ENCODE measurements at places on chromosomes 11 and 22.

DNA sequence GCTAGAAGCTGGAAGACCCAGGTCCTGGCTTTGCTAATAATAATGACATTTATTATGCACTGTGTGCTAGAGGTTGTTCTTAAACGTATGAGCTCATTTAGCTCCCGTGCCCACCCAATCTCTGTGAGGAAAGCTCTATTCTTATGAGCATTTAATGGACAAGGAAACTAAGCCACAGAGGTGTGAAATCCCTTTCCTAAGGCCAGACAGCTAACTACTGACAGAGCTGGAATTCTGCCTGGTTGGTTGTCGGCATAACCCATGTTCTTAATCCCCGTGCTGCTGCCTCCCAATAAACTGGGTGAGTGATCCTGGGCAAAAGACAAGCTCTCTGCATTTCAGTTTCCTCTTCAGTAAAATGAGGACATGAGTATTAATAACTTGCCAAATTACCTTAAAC lies 49.4 kb downstream of the SNX19 start:
- no peak for DNase-seq

DNA sequence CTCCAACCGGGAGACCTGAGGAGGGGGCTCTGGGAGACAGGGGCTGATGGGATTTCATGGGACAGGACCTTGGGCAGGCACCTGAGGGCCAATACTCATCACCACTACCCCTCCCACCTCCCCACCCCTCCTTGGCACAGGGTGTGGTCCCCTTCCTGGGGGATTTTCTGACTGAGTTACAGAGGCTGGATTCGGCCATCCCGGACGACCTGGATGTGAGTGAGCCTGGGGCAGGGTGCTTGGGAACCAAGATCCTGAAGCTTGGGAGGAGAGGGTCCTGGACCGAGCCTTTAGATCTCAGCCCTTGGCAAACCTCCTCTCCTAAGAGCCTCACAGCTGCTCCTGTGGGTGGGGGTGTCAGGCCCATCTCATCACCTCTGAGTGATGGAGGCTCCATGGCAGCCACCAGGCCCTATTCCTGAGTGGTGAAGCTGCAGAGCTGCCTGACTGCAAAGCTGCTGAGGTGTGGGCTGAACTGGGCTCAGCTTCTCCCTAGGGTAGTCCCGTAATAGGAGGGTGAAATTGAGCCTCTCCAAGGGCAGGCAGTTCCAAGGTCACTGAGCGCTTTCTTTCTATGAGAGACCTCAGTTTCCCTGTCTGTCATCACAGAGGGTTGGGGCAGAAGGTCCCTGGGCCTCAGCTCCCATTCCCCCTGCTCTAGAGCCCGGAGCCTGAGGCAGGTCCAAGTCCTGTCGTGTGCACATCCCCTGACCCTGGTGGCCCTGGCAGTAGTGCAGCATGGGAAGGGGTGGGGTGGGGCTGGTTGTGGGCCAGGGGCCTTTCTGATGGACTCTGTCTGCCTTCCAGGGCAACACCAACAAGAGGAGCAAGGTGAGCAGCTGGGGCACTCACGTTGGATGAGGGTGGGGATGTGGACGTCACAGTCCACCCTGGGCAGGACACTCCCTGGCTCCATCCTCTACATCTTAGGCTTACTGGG lies 6.5 kb downstream of the RGL4 start:
- DNase-seq = no peak

DNA sequence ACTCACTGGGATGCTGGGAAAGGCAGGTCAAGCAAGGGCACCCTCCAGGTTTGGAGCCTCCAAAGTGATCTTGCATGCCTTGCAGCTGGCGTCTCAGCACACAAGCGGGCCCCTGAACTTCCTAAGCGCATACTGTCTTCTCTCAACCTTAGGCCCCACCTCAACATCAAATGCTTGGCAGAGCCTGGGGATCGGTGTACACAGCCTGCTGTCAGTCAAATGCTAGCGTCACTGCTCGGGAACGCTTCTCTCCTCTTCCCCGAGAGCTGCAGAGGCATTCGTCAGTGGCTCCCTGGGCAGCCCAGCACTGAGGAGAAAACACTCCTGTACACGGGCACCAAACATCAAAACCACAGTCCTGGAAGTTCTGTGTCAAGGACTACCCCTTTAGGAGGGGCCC lies 124.9 kb downstream of the C11orf58 start:
- no peak for DNase-seq

- no peak for DNase-seq
Observed at GRCh38 chr11:70548976-70549375, 150.6 kb downstream of the CTTN start.

- no peak for DNase-seq
Observed at GRCh38 chr11:97622795-97623194, 1233.0 kb downstream of the JRKL start.

DNA sequence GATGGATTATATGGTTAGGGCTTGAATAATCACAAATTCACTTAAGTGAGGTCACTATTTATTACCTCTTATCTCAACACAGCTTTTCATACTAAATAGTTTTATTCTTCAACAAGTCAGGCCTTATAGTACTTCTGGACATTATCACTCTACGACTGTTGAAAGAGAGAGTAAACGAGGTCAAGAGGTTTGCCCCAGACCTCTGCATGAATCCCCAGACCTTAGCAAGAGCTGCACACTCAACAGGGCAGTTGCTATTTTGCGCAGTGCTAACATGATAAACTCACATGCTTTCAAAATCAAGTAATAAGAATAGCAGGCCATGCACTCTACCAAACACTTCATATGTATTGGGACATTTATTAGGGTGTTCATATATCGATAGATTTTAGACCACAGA lies 60.5 kb downstream of the DDI1 start:
- no peak for DNase-seq

GRCh38 chr22:44701824-44702478 lies at the start of gene PRR5:
Gene PRR5, plus strand, starts transcription at chr22:44702204. Its CDS starts 271 bp downstream, at chr22:44702475.
- DNase-seq = no peak

GRCh38 chr22:27154717-27155116 lies 497.3 kb downstream of the MIAT start:
- no peak for DNase-seq

DNA sequence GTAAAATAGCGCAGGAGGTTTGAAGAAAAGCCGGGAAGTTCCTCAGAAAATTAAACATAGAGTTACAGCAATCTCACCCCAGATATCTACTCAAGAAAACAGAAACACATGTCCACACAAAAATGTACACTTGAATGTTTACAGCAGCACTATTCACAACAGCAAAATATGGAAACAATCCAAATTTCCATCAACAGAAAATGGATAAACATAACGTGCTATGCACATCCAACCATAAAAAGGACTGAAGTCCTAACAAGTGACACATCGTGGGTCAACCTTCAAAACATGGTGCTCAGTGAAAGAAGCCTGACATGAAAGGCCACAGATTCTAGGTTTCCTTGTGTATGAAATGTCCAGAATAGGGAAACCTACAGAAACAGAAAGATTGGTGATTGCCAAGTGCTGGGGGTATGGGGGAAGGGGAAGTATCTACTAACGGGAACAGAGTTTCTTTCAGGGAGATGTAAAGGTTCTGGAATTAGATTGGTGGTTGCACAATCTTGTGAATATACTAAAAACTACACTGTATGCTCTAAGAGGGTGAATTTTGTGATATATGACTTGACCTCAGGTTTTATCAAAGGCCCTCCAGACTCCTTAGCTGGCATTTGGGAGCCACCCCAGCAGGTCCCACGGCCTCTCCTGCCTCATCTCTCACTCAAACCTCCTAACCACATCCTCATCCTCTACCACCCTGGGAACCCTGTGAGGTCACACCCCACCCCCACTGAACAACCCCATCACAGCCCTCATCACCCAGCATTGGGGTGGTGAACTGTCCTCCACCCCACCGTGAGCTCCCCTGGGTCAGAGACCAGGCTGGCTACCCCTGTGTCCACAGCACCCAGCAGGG lies 69.2 kb upstream of the PRR5 start:
- no peak for DNase-seq

- no peak for DNase-seq
Observed at GRCh38 chr11:80362563-80363340, 921.9 kb upstream of the TENM4 start.

GRCh38 chr11:119615882-119616196 lies 113.2 kb downstream of the NECTIN1 start:
- no peak for DNase-seq

DNA sequence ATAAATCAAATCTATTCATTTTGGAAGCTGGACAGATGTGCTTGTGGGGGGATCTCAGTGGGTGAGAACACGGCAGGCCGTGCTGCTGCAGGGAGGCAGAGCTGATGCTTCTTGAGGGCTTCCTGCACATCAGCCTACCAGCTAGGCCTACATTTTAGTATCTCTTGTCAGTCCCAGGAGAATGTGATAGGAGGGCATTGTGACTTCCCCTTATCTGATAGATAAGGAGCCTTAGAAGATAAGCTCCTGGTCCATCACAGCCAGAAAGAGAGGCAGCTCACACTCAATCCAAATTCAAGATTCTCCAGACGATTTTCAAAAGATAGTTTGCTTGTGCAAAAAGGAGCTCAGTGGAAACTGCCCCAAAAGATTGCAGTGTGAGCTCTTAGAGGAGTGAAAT lies 89.0 kb downstream of the SHANK2 start:
- DNase-seq = no peak

DNA sequence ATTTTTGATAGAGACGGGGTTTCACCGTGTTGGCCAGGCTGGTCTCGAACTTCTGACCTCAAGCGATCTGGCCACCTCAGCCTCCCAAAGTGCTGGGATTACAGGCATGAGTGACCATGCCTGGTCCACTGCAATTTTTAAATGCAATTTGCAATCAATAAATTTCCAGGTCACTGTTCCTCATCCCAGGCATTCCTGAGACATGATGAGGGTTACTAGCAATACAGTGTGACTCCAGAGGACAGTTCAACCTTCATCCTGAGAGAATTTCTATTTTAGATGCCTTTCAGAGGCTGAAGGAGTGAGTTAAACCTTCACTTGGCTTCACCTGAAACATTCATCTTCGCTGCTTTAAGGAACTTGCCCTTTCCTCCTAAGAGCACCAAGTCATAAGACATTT lies 9.7 kb upstream of the UBASH3B start:
- DNase-seq = no peak

- DNase-seq = no peak
Observed at GRCh38 chr11:117790279-117790678, 6.7 kb downstream of the DSCAML1 start.

- DNase-seq = no peak
Observed at GRCh38 chr11:1970956-1971355, 23.8 kb downstream of the MRPL23 start.

DNA sequence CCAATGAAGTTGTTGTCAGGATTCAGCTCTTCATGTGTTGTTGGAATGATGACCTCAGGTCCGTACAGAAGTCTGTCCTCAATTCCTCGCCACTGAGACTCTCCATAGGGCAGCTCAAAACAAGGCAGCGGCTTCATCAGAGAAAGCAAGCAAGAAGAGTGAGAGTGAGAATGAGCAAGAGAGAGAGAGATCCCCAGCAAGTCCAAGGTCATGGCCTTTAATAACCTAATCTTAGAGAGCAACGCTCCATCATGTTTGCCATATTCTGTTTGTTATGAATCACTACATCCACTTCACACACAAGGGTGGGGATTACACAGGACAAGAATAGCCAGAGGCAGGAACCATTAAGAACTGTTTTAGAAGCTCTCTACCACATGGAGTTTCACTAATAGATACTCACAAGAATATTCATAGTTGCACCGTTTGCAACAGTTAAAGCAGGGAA lies 23.3 kb upstream of the MMP7 start:
- DNase-seq = no peak

GRCh38 chr11:34381775-34382174 lies 24.0 kb upstream of the ABTB2 start:
- DNase-seq = no peak

DNA sequence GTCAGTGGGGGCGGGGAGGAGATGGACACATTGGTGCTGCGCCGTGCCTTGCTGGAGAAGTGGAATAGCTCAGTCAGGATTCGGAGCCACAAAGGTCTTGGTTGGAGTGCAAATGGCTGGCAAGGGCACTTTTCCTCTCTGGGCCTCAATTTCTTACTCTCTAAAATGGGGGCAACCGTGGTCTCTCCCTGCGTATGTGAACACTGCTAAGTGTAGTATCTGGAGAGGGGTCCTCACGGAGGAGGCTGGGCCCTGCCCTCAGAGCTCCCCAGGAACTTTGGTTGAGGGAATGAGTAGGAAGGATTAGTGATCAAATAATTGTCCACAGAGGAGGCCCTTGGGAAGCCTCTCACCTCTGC lies 521 bp downstream of the P2RY6 start:
- no peak for DNase-seq

- no peak for DNase-seq
Observed at GRCh38 chr11:126123686-126124085, 61.0 kb upstream of the CDON start.

DNA sequence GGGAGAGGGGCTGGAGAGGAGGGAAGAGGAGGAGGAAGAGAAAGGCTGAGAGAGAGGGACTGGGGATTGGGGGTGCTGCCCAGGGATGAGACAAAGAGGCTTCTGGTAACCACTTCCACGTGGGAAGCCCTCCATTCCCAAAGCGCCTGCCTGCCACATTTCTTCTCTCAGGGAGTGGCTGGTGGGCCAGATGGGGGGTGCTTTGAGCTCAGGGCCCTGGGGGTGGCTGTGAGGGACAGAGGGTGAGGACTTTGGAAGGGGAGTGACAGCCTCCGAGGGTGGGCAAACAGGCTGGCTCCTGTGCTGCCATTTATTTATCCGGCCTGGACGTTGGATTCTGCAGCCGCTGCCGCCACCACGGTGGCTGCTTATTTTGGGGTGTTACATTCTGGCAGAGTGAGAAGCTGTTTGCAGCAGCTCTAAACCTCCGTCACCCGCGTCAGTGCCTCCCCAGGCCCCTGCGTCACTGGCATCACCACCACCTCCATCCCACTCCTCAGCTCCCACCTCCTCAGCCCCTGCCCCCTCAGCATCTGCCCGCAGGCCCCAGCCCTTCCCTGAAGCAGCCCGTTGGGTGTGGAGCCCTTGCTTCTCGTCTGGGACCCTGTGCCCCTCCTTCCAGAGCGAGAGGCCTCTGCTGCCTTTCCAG lies 1.6 kb downstream of the RTN4RL2 start:
- DNase-seq = no peak
